T-helper 1 cell (primary cell): ENCODE measurements at places on chromosomes 1 and 21.

DNA sequence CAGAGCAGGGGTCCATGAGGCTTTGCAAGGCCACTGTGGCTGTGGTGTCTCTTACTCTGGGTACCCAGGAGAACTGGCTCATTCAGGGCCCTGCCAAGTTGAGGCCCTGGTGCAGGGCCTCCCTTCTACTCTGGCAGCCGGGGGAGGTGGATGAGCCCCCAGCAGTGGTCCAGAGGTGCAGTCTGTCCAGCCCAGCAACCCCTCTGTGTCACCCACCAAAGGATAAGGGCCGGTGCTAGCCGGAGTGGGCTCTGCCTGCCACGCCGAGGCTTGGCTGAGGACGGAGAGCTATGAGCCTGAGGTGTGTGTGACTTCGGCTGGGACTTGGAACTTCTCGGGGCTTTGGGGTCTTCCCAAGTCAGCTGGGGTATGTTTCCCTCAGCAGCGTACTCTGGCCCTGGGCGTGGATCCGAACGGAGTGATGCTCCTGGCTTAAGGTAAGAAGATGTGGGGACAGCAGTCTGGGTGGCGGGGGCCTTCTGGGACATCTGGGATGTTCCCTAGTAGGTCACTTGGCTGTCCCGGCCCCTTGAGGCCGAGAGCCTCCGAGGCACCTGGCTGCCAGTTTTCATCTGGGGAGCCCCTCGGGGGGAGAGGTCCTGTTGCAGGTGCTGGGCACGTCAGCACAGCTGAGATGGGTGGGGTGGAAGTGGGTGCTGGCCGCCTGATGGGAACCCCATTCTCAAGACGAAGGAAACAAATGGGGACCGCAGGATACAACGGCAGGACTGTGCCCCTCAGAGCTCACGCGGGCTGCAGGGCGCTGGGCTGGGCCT is 25.9 kb downstream of the RUNX3 start:
- no peak for DNase-seq

DNA sequence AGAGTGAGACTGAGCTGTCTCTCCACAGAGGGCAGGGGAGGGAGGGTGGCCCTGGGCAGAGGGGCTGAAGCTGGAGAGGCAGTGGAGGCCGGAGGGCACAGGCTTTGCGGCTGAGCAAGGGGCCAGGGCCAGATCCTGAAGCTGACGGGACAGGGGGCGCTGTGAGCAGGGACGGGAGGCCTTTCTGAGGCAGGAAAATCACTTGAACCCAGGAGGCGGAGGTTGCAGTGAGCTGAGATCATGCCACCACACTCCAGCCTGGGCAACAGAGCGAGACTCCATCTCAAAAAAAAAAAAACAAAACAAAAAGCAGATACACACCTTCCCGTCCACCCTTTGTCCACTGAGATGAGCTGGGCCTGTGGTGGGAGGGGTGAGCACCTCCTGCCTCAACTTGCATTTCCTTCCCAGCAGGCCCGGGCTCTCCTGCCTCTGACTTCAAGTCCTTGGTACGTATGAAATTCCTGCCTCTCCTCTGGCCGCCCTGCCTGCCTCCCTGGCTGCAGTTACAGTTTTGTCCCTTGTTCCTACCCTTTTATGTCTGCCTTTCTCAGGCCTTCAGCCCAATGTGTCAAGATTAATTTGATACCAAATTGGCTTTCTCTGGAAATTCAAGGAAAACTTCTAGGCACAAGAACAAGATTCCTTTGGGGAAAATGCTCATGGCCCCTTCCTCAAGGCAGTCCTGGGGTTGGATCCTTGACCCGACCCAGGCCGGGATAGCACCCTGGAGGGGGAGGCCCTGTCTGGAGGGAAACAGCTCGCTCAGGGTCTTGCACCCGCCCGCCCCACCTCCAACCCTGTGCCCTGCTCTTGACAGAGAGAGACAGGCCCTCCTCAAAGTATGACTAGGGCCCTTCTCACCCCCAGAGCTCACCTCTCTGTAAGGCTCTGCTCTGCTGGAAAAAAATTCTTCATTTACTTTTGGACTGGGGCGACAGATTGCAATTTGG is 11.2 kb upstream of the ADAMTSL4 start:
- DNase-seq = no peak

DNA sequence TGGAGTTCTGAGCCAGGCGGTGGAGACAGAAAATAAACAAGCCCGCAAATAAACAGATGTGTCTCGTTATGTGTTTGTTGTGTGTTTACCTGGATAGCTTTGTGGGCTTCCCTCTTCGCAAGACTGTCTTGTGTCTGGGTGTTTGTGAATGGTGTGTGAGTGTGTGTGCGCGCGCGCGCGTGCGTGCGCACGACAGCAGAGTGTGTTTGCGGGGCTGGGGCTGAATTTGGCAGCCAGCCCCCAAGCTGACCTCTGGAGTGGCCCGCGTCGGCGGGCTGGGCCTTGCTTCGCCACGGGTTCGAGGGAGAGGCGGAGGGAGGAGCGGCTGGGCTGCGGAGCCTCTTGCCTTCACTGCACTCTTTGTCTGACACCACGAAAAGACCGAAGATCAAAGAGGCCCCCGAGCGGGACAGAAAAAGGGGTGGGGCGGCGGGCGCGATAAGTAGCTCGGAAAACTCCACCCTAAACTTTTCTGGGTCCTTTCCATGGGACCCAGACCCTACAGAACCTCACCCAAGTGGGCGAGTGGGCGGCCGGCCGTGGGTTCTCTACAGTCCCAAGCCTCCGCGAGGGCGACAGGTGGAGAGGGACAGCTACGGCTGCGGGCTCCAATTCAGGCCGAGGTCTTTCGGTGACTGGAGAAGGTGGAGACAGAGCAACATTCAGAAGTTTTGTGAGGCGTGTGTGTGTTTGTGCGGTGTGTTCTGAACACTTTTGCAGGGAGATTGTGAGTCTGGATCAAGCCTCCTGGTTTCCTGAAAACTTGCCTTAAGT is 14.5 kb downstream of the PAX7 start:
- no peak for DNase-seq

DNA sequence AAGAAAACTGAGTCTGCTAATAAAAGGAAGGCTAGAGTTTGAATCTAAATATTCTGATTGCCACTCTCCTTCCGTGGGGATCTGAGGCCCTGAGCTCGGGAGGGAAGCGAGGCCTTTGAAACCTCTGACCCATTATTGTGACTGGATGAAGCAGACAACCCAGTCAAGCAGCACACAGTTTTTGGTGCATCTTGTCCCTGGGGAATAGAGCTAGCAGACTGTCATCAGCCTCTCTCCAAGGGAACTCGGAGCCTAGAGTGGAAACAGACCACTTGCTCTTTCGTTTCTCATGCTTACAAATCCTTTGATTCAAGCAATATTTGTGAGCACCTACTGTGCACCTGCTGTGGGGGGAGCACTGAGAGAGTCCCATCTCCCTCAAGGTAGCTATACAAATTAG is 133.2 kb upstream of the KLHDC7A start:
- DNase-seq = no peak

DNA sequence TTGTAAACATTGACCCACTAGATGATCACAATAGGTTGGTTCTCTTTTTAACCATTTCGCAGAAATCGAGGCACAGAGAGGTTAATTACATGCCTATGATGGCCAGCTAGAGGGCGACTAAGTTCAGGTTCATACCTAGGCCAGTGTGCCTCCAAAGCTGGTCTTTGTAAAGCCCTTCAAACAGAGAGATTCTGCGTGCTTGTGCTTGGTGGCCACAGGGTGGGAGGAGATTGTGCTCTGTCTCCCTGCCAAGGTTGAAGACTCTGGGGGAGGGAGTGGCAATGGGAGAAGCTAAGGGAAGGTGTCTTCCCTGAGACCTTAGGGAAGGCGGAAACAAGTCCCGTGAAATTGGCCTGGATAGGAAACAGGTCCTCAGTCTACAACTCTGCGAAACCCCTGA is 59.1 kb upstream of the RBM15 start:
- DNase-seq = no peak

GRCh38 chr1:70085521-70085920 is 119.9 kb downstream of the LRRC40 start:
- no peak for DNase-seq
